ENCODE measurements at places on chromosomes 2 and 18.

DNA sequence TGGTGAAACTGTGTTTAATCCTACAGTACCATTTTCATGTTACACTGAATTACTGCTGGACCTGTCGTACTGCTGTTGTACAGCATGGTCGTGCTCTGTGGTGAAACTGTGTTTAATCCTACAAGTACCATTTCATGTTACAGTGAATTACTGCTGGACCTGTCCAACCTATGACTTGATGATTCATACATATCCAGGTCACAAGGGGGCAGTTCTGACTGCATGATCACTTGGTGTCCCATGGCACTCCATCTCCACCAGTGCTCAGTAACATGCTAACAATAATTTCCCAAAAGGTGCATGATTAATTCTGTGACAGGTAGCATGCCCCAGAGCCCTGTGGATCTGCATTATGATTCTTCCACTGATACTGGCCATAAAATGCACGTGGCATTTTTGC, 101.6 kb downstream of the ADCYAP1 start:
- DNase-seq: no peak

- DNase-seq: no peak
These were observed 100.2 kb downstream of the GYPC start for GRCh38 chr2:126756125-126756524.

DNA sequence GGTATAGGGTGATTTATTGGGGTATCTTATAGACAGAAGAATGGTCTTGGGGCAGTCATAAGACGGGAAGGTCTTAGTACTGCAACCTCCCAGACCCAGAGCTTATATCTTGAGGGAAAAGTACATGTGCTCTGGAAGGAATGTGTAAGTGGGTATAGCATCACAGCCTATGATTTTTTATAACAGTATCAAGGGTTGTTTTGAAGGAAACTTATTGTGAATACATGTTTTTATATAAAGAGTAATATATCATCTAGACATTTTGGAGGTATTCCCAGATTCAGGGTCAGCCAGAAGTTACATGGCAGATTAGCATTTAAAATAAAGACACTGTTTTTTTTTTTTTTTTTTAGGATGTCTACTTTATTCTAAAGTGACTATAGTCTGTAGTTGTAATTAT, 47.6 kb upstream of the STON1 start:
- no peak for DNase-seq

DNA sequence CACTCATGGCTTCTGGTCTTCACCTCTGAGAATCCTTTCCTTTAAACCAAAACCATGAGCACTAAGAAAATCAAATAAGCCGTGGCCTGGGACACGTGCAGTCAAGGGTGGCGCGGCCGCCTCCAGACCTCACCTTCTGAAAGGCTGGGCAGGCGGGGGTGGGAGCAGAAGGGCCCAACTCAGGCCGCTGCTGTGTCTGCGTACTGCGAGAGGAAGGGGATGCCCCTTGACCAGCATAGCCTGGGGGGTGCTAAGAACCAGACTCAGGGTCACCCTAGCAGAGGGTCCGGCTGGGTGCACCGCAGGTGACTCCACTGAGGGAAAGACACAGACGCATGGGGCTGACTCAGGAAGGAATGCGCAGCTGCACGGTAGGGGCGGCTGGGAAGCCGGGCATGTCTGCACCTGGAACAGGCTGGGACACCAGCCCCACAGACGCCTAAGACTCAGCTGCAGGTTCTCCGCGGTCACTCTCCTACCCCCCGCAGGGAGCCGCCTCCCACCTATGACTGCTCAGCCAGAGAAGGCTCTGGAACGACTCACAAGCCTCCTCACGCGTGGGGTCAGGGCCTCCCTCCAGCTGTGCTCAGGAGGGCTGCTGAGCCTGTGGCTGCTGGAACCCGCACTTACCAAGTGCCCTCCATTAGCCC, 432.4 kb upstream of the MYT1L start:
- no peak for DNase-seq

- no peak for DNase-seq
These were observed 26.1 kb upstream of the FAM237A start for GRCh38 chr2:206616151-206616550.

DNA sequence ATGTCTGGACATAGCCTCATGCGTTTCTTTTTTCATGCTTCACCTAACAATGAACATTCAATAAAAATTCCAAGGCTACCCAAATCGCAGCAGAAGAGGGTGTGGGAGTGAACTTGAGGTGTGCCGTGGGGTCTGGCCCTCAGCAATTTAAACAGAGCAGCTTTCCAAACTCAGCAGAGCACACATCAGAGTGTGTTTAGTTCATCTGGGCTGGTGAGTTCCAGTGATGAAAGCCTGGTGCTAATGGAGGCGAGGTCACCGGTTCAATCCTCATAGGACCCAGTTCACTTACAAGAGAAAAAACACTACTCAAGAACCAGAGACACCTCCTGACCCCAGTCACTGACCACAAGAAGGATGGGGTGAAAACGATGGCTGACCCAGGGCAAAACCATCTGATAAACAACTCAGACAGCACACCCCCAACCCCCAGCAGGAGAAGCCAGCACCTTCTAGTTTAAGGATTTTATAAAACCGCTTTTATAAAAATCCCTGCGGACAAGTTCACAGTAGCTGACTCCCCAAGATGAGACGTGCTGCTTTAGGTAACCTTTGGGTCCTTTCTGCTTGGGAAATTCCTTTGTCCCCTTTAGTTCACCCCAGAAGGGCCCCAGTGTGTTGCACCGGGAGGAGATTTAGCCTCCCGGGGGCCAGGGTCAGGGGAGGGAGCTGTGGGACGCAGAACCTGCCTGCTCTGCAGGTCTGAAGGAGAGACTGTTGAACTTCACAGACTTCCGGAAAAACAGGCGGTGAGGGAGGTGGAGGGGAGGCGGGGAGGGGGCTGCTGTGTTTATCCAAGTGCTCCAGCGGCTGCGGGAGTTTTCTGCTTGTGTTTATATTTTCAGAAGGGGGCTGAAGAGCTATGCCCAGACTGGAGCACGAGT, 152.7 kb upstream of the SOX11 start:
- DNase-seq: peak; percentile 69

DNA sequence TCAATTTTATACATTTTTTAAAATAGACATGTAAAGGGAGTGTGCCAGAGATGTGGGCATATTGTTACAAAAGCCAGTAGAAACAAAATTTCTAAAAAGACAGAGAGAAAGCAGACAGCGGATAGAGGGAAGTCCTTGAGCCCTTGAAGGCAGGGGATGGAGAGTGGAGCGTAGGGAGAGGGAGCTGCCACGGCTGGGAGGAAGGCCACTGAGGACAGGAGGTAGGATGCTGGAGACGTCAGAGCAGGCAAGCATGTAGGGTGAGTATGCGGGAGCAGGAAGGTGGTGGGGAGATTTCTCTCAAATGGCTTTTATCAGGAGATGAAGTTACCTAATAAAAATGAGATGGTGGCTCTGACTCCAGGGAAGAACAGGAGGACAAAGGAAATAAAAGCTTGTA, 24.0 kb upstream of the NCL start:
- DNase-seq: no peak

DNA sequence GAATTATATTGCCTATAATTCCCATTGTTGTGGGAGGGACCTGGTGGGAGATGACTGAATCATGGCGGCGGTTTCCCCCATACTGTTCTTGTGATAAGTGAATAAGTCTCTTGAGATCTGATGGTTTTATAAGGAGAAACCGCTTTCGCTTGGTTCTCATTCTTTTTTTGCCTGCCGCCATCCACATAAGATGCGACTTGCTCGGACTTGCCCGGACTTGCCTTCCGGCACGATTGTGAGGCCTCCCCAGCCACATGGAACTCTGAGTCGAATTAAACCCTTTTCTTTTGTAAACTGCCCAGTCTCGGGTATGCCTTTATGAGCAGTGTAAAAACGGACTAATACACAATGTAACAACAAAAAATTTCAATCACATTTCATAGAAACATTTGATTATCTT, 115.8 kb downstream of the C2orf74 start:
- no peak for DNase-seq

- DNase-seq: no peak
These were observed 445 bp downstream of the C1GALT1C1L start for GRCh38 chr2:43675646-43676321.

DNA sequence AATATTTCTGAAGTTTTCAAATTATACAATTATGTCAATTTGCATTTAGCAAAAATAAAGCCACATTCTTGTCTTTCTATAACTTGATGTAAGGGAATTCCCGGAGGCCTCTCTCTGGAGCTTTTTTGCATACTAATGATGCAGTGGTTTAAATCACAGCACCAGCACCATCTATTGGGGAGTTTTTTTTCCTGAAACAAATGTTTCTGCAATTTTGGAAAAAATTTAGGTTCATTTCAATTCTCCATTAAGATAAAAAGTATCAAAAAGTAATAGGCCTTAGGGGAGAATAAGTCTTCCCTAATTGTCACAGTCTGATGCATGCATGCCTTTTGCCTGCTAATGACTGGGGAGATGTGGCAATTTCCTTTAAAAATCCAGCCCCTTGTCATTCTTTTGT, 13.5 kb downstream of the CBLN2 start:
- peak; percentile 39 for DNase-seq

GRCh38 chr18:36402765-36403396, 105.4 kb downstream of the FHOD3 start:
- DNase-seq: no peak

- no peak for DNase-seq
These were observed 6.3 kb downstream of the DNPEP start for GRCh38 chr2:219381448-219381847.

DNA sequence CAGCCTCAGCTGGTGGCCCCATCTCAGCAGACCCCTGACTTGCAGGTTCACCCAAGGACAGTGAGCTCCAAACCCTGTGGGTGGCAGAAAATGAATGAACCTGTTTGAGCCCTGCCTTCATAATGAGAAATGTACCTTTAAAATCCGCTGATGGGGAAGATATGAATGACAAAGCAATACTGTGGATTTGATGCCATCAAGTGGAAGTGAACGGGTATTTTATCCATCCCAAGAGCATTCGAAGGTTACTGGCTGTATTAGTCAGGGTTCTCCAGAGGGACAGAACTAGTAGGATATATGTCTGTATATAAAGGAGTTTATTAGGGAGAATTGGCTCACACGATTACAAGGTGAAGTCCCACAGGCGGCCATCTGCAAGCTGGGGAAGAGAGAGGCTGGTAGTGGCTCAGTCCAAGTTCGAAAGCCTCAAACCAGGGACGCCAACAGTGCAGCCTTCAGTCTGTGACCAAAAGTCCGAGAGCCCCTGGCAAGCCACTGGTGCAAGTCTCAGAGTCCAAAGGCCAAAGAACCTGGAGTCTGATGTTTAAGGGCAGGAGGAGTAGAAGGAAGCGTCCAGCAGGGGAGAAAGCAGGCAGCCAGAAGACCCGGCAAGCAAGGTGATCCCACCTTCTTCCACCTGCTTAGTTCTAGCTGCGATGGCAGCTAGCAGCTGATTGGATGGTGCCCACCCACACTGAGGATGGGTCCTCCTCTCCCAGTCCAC, 32.1 kb downstream of the TOGARAM2 start:
- no peak for DNase-seq

DNA sequence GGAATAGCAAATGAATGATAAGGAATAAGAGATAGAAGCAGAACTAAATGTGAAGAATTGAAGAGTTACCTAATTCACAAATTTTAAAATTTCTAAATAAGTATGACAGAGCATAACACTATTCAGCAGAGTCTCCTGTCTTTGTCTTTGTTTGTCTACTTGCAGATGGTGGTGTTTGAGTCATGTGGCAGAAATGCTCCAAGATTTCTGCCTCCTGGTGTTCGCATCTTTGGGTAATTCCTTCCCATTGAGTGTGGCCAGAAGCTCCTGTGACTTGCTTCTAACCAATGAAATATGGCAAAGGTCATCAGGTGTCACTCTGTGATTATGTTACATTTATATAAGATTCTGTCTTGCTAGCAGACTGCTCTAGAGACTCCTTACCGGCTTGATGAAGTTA, 45.6 kb upstream of the GALNT3 start:
- no peak for DNase-seq

DNA sequence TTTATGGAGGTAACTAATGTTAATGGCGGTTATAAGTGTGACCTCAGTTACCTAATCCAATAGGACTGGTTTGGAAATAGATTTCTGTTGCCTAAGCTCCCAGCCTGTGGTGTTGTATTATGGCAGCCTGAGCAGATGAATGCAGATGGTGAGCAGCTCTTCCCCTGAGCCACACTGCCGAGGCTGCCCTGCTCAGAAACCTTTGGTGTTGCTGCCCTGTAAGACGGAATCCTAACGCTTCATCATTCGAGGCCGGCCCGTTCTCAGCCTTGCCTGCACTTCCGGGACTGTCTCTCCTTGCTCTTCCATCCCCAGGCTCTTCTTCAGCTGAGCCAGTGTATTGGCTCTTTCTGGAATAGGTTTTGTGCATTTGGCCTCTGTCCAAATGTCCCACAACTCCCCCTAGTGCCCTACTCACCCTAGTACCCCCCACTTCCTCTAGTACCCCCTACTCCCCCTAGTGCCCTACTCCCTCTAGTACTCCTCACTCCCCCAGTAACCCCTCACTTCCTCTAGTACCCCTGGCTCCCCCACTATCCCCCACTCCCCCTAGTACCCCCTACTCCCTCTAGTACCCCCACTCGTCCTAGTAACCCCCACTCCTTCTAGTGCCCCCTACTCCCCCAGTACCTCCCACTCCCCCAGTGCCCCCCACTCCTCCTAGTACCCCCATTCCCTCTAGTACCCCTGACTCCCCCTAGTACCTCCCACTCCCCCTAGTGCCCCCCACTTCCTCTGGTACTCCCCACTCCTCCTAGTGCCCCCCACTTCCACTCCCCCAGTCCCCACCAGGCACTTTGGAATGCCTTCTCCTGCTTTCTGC, 106.0 kb upstream of the TAF1B start:
- DNase-seq: no peak

DNA sequence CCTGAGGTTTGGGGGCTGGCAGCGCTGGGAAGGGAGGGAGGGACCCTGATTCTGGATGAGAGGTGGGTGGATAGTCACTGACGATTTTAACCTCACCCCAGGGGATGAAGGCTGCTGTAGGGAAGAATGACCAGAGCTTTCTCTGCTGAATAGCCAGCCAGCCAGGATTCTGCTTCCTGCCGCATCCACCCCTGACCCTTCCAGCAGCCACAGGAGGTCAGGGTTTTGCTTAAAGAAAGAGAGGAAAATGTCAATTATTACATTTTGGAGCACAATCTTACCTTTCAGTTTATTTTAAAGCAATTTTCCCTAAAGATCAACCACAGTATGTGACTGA, 217.7 kb downstream of the GBX2 start:
- no peak for DNase-seq

GRCh38 chr2:69177063-69177771, 164.2 kb downstream of the ANTXR1 start:
- no peak for DNase-seq

- DNase-seq: peak; percentile 79
These were observed 7.7 kb upstream of the COL6A3 start for GRCh38 chr2:237421542-237422116.

GRCh38 chr18:32424696-32425095, 46.0 kb downstream of the GAREM1 start:
- no peak for DNase-seq

GRCh38 chr2:71748227-71748626, 294.9 kb downstream of the DYSF start:
- no peak for DNase-seq

All from NCI-H146 (cell line).